SK-N-SH (cell line): ENCODE measurements at places on chromosomes 2 and 18. TPM values are rescaled to one million over a fixed set of nuclear protein-coding genes. Genes with fewer than 3 reads are reported as not detected.

The HOXD13 gene
- not detected in 2 replicates for polyA plus RNA-seq

The MIB1 gene
- polyA plus RNA-seq = 5.0 and 6.5 TPM in 2 replicates

The ALPI gene
- not detected in 2 replicates for polyA plus RNA-seq

The MSTN gene
- 0.05 and 0.13 TPM in 2 replicates for polyA plus RNA-seq

The CDCA7 gene
- 19.1 and 23.3 TPM in 2 replicates for polyA plus RNA-seq

The TCF23 gene
- polyA plus RNA-seq = not detected in 2 replicates

The TMEM37 gene
- polyA plus RNA-seq = 0.13 and 0.25 TPM in 2 replicates

GRCh38 chr2:170812710-170813600 is 3.7 kb upstream of the GAD1 start:
- peak; percentile 62 for DNase-seq

DNA sequence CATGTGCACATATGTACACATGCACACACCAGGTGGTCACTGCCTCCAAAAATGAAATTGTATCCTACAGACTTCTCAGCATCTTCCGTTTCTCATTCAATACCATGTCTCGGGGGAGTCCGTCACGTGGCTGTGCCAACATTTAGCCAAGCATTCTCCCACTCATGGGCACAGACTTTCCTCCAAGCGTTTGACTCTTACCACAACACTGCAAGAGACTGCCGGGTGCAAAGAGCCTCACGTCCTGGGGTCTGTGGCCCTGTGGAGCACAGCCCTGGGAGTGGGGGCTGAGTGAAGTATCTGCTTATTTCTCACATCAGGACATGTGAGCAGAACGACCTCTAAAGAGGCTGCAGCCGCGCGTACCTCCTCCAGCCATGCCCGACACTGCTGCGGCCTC is 28.0 kb downstream of the HDAC4 start:
- no peak for DNase-seq

DNA sequence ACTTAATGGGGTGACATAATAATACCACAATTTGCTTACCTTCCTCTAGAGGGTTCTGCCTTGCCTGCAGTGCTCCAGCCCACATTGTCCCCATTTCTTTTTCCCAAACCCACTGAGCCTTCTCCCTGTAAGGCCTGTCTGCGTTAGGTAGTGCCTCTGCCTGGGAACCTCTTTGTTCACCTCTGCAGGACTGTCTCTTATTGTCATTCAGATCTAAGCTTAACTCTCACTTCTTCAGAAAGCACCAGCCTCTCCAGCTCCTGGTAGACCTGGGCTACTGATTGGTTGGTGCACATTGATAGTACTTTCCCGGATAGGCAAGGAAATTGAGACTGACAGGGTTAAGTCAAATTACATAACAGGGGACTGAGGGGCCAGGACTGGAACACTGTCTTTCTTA is 49.1 kb downstream of the CCDC85A start:
- DNase-seq = no peak

DNA sequence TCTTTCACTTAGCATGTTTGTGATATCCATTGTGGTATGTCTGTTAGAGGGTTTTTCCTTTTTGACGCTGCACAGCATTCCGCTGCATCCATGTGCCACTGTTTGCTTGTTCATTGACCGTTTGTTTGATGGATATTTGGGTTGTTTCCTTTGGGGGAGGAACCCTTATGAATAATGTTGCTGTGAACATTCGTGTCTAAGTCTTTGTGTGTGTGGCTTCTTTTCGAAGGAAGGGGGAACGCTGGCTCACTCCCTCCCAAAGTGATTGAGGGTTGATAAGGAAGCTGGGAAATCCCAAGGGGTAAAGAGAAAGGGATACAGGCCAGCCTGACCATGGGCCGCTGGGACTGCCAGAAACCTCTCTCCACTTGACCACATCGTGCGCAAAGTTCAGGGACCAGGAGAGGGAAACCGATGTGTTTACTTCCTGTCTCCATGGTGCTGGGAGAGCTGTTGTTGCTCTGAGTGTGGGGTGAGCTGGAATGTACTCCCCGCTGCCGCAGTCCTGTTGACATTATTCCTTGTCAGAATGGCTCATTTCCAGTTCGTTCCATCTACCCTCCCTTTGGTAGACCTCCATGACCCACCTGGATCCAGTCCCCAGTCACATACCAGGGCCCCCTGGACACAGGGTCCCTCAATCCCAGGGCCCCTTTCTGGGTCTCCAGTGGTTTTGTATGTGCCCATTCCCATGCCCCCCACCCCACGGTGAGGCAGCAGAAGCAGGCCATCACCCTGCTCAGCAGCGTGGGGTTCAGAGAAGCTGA is 39.6 kb downstream of the HS1BP3 start:
- DNase-seq = no peak

DNA sequence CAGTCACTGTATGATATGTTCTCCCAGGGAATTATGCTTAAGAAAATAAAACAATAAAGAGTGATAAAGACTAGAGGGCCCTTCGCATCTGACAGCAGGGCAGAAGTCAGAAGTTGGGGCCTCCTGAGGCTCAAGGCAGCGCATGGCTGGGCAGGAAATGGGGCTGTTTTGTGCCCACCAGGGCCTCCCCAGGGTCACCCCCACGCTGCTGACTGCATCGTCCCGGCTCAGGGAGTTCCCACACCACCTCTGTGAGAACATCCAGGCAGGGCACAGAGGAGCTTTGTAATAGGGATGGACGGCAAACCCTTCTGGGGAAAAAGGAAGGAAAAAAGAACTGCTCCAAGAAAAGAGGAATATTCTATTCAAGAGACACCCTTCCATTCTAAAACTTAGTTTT is 41.2 kb downstream of the PAX3 start:
- no peak for DNase-seq

GRCh38 chr2:219460424-219460926 is 25.8 kb downstream of the SPEG start:
- DNase-seq = peak; percentile 88

DNA sequence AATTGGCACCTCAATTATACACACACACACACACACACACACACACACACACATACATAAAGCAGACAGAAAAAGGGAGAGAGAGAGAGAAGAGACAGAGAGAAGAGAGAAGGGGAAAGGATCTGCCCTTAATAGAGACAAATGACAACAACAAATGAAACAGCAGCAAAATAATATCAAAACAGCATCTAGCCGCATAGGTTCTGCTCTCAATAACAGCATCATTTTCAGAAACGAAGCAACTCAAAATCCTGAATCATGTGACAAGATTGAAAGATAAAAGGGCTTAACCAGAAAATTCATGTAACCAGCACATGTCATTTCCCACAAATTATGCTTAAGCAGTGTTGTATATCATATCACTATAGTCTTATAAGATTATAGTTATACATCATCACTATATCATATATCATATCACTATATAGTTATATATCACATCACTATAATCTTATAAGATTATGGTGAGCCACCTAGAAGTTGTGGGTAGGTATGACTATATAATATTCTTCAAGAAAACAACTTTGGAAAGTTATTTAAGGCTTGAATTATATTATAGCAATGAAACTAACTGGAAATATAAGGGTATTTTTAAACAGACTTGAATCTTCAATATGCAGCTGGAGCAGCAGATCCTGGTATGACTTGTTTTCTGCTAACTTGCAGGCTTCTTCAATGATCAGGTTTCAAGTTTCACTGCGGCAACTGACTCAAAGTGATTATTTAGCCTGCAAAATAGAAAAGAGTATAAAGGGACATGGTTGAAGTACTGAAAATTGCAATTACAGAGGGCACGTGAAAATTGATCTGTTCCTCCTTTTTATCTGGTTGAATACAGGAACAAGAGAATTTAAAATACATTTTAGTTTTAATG is 16.1 kb upstream of the VPS54 start:
- DNase-seq = no peak

- no peak for DNase-seq
Observed at GRCh38 chr2:219523031-219523671, 8.9 kb downstream of the ASIC4 start.

DNA sequence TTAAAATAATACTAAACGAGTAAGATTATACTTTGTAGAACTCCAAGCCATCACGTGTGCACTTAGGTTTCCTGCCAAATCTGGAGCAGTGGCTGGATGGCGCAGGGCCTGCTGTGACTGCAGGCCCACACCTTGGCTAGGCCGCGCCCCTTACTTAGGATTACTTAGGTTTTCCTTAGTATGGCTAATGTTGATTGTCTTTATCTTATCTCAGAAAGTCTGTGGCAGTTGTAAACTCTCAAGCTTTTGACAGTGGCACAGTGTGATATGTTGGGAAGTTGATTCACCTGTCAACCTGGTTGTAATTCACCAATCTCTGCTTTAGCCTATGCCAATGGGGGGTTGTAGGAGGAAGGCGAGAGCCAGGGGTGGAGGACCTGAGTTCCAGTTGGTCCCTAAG is 208.4 kb downstream of the ZNF407 start:
- DNase-seq = no peak

DNA sequence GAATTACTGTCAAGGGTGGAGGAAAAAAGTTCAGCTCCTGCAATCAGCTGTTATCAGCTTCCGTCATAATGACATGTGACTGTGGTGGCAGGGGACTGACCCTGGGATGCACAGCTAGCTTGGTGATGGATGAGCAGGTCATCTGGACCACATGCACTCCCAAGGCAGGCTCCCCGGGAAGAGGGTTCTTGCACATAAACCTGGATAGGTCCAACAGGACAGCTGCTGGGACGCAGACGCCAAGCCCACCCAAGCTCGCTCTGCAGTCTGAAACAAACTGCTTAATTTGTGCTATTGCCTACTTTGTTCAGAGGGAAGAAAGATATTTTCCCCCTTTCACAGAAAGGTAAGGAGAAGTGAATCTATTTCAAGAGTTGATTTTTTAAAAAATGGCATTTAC is 30.2 kb downstream of the FAM178B start:
- no peak for DNase-seq

DNA sequence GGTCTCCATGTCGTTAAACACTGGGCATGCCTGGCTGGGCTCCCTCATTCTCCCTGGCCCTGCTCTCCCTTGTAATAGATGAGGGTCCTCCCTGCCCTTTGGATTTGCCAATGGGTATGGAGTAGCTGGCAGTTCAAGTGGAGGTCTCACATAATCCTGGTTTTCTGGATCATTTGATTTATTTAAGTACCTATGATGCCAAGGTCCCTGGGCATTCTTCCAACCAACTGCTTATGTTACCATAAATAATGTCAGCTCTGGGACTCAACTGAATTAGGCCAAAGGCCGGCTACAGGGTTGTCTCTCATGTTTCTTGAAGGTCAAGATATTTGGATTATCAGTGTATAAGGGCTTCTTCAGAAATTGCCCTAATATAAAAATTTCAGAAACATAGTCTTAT is 104.9 kb upstream of the LYPD6 start:
- no peak for DNase-seq

- DNase-seq = no peak
Observed at GRCh38 chr18:77191071-77191751, 58.4 kb upstream of the GALR1 start.

DNA sequence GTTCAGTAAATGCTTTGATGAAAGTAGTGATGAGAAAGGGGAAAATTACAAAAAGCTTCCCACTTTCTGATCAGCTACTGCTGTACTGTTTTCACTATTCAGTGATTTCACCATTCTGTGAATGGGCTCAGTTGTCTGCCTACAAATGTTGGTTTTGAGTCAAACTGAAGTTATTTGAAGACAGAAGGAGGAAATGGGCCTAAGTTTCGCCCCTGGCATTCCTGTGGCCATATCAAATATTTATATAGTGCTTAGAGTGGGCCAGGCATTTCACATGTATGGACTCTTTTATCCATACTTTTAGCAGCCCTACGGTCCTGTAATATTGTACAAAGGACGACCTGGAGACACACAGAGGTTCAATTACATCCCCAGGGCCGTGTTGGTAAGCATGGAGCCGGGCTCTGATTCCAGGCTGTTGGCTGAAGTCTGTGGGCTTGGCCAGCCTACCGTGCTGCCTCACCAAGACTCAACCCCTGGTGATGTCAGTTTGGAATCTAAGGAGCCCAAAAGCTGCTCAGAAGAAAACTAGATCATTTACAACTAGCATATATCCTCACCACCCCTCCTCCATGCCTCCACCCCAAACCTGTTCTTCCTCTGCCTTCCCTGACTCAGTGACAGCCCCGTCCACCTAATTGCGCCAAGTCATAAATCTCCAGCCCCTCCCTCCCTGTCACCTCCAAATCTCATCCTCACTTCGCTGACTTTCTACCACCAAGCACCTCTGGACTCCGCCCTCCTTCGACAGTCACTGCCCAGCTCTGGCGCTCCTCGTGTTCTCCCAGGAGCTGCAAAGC is 10.1 kb upstream of the GRHL1 start:
- no peak for DNase-seq

DNA sequence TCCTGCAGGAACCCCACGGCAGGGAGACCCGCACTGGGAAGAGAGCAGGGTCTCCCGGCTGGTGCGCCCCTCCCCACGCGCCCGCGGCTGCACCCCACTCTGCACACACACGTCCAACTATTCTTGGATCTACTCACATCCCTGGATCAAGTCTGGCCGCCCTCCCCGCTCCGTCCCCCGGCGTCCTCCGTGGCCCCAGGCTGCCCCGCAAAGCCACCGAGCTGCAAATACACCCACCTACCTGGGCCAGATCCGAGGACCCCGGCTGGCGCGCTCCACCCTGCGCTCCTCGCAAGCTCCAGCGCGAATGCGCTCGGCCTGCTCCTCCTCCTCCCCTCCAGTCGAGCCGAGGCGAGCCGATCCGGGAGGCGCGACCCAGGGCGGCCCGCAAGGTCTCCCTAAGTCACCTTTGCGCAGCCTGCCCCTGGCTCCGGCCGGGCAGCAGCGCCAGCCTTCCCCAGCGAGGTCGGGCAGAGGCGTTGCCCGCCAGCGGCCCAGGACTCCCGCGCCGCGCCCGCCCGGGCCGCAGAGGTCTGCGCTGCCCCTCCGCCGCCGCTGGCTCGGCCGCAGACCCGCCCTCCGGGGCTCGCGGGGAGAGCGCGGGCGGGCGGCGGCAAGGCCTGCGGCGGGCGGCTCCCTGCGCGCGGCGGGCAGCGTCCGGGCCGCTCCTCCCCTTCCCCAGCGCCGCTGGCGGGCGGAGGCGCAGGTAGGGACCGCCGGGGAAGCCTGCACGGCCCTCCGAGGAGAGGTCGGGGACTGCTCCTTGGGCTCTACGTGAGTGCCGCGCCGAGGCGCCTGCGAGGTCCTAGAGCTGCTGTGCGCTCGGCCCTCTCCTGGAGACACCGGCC is 126.0 kb downstream of the OSBPL1A start:
- DNase-seq = peak; percentile 89

DNA sequence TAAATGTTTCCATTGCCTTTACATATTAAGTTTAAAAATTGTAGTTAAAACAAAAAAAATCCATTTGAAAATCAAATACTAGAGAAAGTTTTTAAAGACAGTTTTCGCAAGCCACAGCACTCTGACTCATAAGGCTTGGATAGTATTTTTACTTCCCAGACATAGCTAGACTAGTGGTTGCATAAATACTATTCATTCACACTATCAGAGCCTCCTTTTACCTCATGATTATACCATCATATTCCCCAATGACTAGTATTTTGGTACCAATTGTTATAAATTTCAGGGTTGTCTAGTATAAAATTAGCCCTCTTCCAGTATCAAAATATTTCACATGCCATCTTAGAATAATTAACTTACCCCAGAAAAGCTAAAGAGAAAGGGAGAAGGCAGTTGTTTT is 393.5 kb downstream of the ERBB4 start:
- DNase-seq = no peak

GRCh38 chr2:18924886-18925285 is 335.5 kb upstream of the NT5C1B start:
- no peak for DNase-seq
